ENCODE measurements at places on chromosomes 4 and X.

DNA sequence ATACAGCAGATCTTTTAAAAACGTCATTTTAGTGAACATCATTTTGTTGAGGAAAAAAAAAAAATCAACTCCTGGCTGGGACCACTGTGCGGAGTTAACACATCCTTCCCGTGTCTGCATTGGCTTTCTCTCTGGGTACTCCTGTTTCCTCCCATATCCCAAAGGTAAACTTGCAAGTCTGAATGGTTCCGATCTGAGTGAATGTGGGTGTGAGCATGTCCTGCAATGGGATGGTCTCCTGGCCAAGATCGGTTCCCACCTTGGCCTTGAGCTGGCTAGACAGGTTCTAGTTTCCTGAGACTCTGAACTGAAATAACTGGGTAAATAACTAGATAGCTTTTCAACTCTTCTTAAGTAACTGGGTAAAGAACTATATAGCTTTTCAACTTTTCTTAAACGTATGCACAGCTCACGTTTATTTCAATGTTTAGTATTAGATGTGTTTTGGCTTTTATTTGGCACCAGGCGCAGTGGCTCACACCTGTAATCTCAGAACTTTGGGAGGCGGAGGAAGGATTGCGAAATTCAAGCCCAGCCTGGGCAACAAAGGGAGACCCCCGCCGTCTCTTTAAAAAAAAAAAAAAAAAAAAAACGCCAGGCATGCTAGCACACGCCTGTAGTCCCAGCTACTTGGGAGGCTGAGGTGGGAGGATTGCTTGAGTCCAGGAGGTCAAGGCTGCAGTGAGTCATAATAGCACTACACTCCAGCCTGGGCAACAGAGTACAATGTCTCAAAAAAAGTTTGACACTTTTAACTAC is 14.0 kb downstream of the RBMX start:
- no peak for DNase-seq

- DNase-seq: no peak
Observed at GRCh38 chrX:40107291-40108161, 9.8 kb upstream of the BCOR start.

DNA sequence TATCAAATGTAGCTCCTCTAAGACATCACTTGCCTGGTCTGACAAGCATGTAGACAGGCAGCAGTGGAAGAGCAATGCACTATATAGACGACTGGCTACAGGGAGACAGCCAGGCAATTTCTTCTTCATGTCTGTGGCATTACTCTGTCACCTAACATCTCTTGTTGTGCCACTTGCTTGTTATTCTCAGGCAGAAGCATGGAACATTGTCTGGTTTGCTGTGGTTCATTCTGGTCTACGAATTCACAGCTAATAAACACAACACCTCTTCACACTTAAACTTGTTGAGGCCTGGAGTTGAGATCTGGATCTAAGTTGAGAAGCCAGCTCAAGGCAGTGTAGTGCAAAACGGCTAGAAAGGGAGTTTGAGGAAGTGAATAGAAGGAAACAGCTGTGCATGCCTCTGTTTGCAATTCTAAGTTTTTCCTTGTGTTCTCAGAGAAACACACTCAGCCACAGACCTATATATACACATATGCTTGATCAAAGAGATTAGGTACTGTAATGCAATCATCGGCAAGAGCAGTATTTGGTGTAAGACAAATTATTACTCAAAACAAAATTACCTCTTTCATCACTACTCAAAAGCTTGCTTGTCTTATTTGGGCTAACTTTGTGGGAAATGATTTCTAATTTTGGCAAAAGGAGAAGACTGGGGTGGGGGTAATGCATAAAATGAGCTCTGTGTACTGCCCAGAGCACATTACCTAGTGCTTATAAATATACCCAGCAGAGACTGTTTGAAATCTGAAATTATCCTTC is 243.8 kb downstream of the PPP3CA start:
- DNase-seq: no peak

- DNase-seq: no peak
Observed at GRCh38 chr4:185591679-185592141, 56.4 kb upstream of the PDLIM3 start.

- no peak for DNase-seq
Observed at GRCh38 chr4:112523008-112523721, 7.2 kb upstream of the NEUROG2 start.

DNA sequence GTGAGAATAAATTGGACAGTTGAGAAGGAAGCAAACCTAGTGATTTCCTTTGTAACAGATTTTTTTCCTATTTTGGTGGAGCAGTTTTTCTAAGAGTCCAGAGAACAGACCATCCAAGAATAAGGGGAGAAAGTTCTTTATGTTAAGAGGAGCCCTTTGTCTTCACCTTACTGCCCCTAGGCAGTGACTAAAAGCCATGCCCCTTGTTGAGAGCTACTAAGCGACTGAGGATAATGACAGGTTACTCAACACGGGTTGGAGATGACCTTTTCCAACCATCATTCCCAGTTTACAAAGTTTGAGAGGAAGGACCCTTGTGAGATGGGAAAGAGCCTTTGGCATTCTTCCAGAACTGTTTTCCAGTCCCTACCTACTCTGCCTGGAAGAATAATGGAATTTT is 3.2 kb downstream of the CCDC160 start:
- no peak for DNase-seq

DNA sequence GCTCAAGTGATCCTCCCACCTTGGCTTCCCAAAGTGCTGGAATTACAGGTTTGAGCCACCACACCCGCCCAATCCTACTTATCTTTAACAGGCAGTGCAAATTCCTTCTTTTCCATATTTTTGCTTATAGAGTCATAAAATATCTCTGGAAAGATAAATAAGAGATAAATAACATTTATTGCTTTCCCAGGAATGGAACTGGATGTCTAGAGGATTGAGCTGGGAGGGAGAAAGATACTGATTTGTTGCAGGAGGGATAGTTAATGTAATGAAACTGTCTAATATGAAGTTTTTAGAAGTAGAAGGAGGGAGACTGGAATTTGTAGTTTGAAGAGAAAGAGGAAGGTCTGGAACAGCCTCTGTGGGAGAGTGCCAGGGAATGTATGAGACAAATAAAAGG is 20.2 kb downstream of the ITGB1BP2 start:
- no peak for DNase-seq

GRCh38 chr4:41504167-41504818 is 33.7 kb upstream of the LIMCH1 start:
- DNase-seq: no peak

- DNase-seq: no peak
Observed at GRCh38 chr4:82989575-82990429, 20.8 kb downstream of the LIN54 start.

DNA sequence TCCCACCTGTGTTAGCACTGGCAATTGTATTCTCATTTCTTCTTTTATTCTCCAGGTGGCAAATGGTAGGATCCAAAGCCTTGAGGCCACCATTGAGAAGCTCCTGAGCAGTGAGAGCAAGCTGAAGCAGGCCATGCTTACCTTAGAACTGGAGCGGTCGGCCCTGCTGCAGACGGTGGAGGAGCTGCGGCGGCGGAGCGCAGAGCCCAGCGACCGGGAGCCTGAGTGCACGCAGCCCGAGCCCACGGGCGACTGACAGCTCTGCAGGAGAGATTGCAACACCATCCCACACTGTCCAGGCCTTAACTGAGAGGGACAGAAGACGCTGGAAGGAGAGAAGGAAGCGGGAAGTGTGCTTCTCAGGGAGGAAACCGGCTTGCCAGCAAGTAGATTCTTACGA is 176.9 kb downstream of the PTTG2 start:
- DNase-seq: no peak

DNA sequence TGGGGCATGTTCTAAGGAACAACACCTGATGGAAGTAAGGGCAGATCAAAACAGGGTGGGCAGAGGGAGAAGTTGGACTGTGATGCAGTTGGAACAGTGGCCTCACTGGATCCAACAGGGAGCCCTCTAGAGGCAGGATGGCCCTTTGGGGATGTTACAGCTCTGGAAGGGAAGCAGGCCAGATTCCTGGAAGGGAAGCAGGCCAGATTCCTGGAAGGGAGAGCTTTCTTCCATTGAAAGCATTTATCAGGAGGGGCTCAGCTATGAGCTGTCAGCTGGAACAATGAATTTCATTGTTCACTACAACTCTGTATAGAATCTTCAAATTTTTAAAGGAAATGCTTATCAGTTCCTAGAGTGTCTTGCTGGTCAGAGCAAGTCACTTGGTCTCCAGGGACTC is 17.7 kb downstream of the IL15 start:
- DNase-seq: no peak

DNA sequence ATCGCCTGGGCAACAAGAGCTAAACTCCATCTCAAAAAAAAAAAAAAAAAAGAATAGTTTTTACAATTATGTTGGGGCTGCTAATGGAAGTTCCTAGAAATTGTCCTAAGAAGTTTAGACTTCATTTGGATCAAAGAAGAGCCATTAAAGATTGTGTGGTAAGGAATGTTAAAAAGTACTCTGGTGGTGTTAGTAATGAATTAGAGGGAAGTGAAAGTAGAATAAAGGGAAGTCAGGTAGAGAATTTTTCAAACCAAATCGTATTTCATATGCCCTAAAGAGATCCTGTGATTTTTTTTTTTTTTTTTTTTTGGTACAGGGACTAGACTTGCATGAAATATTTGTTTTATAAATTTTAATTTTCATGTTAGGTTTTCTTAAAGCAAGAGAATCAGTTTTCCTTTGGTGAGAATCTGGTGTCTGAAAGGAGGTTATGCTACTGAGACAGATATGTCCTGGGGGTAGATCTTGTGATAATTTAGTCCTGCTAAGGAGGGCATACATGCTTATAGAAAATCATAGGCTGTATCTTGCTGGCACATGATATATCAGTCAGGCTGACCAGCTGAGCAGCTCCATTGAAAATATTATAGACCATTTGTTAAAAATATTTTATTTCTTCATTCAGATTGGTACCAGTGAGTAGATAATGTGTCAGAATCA is 10.7 kb downstream of the SEC24B start:
- no peak for DNase-seq
